Osteocyte (in vitro differentiated cells): ENCODE measurements at places on chromosomes 11 and 22. TPM values are rescaled to one million over a fixed set of nuclear protein-coding genes. Genes with fewer than 3 reads are reported as not detected.

Gene AP2A2
- 96.7 and 102 TPM in 2 replicates for total RNA-seq

Gene ANKK1
- not detected in 2 replicates for total RNA-seq

DNA sequence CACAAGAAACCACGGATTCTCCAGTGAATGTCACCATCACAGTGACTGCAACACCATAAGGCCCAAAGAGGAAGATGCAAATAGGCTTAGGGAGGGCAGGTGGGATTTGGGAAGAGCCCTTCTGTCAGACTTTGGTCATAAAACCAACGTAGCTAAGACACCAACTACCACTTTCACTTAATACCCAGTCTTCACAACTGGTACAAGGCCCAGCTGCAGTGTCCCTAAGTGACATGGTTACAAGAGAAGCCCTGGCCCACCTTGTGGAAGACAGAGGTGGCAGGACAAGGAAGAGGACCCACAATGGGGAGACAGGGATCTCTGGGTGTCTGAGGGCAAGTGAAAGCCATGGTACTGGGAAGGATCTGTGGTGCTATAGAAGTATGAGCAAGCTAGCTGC is 10.0 kb downstream of the VSIG10L2 start:
- H3K27ac ChIP-seq = no peak overlapping the region
- H3K27me3 ChIP-seq = peaks cover 5% of the 10 kb centered on the region
- H3K36me3 ChIP-seq = peaks cover 10% of the 10 kb centered on the region
- no peak for DNase-seq
- H3K4me1 ChIP-seq = peaks cover 2% of the 10 kb centered on the region

GRCh38 chr11:113806406-113806805 is 26.8 kb downstream of the CLDN25 start:
- peaks cover 44% of the 10 kb centered on the region for H3K36me3 ChIP-seq
- no peak overlapping the region for H3K4me3 ChIP-seq
- no peak for DNase-seq
- H3K27me3 ChIP-seq = no peaks in the 10 kb centered on the region

GRCh38 chr11:100004541-100004940 is 682.5 kb upstream of the ARHGAP42 start:
- H3K4me1 ChIP-seq = no peaks in the 10 kb centered on the region
- H3K27ac ChIP-seq = no peak overlapping the region
- H3K36me3 ChIP-seq = no peaks in the 10 kb centered on the region
- no peak for DNase-seq
- H3K4me3 ChIP-seq = no peak overlapping the region

GRCh38 chr11:6995703-6996102 is 24.4 kb downstream of the ZNF214 start:
- H3K27me3 ChIP-seq = peaks cover 2% of the 10 kb centered on the region
- no peak overlapping the region for H3K27ac ChIP-seq
- peaks cover 18% of the 10 kb centered on the region for H3K4me1 ChIP-seq
- no peak overlapping the region for H3K4me3 ChIP-seq
- no peak for DNase-seq

DNA sequence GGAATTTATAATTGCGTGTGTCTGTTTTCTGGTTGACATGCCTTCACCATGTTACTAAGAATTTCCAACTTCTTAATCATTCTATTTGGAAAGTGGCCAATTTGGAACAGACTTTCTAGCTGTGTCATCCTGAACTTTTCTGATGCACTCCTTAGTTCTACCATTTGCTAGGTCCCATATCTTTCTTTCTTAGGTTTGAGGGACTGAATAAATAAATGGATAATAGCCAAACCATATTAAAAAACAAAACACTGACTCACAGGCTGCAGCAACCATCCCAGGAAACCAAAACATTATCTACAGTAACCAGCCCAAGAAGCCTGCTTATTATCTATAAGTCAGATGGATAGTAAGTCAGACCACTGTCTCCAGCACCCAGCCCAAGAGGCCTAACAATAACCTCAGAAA is 57.5 kb upstream of the PLET1 start:
- peaks cover 69% of the 10 kb centered on the region for H3K4me1 ChIP-seq
- H3K36me3 ChIP-seq = no peaks in the 10 kb centered on the region
- H3K27ac ChIP-seq = peak overlapping the region; percentile 91
- no peak overlapping the region for H3K4me3 ChIP-seq
- no peaks in the 10 kb centered on the region for H3K27me3 ChIP-seq

GRCh38 chr11:33543823-33544222 is 156.8 kb downstream of the C11orf91 start:
- DNase-seq = no peak
- H3K4me1 ChIP-seq = peaks cover 4% of the 10 kb centered on the region
- no peak overlapping the region for H3K4me3 ChIP-seq
- no peak overlapping the region for H3K27ac ChIP-seq
- peaks cover 1% of the 10 kb centered on the region for H3K36me3 ChIP-seq
- no peaks in the 10 kb centered on the region for H3K27me3 ChIP-seq
